ENCODE measurements at places on chromosomes 1 and 21. TPM values are rescaled to one million over a fixed set of nuclear protein-coding genes. Genes with fewer than 3 reads are reported as not detected.

Gene KCNA2
- polyA plus RNA-seq = 3.4 TPM

Gene FCRL6
- polyA plus RNA-seq = not detected

Gene PADI1
- polyA plus RNA-seq = 0.44 TPM

Gene SPATA21
- 0.15 TPM for polyA plus RNA-seq

Gene FBXO2
- 24.7 TPM for polyA plus RNA-seq

Gene CTSS
- 3.2 TPM for polyA plus RNA-seq

Gene HSD3B2
- not detected for polyA plus RNA-seq

Gene RHBDL2
- not detected for polyA plus RNA-seq

Gene CHI3L2
- not detected for polyA plus RNA-seq

Gene LIPI
- polyA plus RNA-seq = not detected

Gene ACTRT2
- polyA plus RNA-seq = not detected

Gene TSHB
- not detected for polyA plus RNA-seq
